T-helper 9 cell (primary cell): ENCODE measurements at places on chromosomes 16 and 17.

- no peak for DNase-seq
These were observed 6.3 kb downstream of the ALOX15B start for GRCh38 chr17:8044819-8045810.

DNA sequence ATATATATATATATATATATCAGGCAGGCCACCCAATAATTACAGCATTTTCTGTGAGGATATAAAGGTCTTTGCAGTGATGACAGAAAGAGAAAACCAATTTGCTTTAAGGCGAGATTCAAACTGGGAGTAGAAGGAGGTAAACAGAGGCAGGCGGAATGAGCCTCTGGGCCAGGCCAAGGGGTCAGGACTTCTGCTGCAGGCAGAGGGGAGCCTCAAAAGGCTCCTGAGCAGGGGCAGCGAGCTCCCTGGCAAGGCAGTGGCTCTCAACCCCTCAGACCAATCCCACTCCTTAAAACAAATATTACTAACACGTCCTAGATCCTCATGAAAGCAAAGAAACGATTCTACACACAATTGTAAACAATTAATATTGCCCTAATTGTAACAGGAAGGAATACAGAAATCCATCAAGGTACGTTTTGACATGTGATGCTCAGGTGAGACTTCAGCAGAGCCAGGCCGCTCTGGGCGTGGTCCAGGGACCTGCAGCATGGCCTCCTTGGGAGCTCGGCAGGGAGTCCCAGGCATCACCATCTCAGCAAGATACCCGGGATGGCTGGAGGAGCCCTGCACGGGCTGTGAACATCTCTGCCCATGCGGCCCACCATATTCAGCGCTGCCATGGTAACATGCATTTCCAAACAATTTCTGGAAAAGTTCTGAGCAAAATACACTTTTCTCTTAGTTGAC lies 18.4 kb downstream of the FBXO31 start:
- no peak for DNase-seq

DNA sequence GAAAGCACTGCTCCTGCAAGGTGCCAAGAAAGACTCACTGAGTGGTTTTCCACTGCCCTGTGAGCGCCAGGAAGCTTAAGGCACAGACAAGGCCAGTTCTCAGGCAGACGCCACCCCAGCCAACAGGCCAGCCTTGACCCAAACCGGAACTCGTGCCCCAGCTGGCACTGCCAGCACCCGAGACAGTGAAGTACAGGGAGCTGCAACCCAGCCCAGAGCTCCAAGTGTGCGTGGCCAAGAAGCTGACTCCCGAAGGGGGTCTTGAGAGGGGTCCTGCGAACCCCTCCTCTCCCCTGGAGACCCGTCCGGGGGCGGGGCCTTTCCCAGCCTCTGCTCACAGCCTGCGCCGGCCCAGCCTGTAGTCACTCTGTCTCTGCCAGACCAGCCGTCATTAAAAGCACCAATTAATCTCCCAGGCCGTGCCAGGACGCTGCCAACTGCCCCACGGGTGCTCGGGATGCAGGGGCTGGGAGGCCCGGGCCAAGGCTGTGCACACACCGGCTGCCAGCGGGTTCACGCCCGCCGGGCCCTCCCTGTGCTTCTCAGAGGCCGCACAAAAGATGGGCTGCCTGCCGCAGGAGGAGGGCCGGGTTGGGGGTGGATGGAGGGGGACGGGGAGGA lies 4.4 kb upstream of the SOX8 start:
- DNase-seq: no peak

GRCh38 chr17:82330322-82331239 lies 3.0 kb downstream of the SECTM1 start:
- no peak for DNase-seq

DNA sequence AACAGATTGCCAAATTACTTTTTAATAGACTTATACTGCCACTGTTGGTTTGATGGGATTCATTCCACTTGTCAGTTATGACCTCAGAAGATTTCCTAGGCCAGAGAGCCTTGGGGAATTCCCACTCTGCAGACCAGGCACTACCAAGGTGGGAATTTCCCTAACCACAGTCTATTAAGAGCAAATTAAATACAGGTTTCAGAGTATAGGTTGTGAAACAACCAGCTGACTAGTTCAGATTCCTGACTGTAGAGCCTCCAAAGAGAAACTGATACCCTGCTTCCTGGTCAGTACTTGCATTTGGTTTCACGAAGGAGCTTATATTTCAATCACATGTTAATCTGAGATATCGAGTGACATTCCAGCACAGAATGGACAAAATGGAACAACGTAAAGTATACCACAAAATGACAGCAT lies 186.5 kb downstream of the STX8 start:
- no peak for DNase-seq

DNA sequence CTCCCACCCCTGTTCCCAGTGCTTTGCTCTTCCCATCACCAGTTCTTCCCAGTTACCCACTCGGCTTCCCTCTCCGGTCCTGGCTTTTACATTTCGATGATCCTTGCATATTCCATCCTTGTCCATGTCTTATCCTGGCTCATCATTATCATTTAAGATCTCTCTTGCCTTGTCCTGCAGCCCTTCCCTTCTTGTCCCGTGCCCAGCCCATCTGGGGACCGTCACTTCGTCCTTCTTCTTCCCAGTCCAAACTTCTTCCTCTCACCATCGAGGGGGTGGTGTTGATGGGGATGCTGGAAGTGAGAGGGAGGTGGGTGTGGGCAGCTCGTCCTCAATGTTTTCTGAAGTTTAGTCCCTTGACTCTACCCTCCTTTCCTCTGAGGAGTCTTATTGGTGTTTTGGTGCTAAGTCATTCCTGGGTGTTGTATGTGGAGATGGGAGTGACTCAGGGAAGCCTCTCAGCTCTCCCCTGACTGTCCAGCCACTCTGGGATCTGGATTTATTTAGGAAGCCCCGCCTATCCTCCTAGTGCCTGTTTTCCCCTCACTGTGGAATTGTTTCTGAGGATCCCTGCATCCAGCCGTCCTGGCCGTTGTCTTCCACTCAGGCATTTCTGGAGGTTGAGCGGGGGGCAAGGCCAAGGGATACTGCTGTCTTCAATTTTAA lies 975 bp downstream of the SNX29 start:
- DNase-seq: no peak
